ENCODE measurements at places on chromosomes 3 and 15. TPM values are rescaled to one million over a fixed set of nuclear protein-coding genes. Genes with fewer than 3 reads are reported as not detected.

VGLL4 gene
- polyA plus RNA-seq: 113 TPM

SAMD7 gene
- not detected for polyA plus RNA-seq

ATXN7 gene
- polyA plus RNA-seq: 6.7 TPM

SPINT1 gene
- 0.18 TPM for polyA plus RNA-seq

GOLGA8H gene
- 0.14 TPM for polyA plus RNA-seq

QARS1 gene
- 174 TPM for polyA plus RNA-seq

IL17RD gene
- 14.8 TPM for polyA plus RNA-seq

TMCO5A gene
- polyA plus RNA-seq: not detected

EXD1 gene
- polyA plus RNA-seq: 0.40 TPM

FOXB1 gene
- polyA plus RNA-seq: not detected

PLSCR2 gene
- polyA plus RNA-seq: not detected

GOLGA8G gene
- not detected for polyA plus RNA-seq

RGMA gene
- polyA plus RNA-seq: 16.6 TPM

SCG5 gene
- polyA plus RNA-seq: 116 TPM

PRSS50 gene
- polyA plus RNA-seq: not detected

CERS3 gene
- polyA plus RNA-seq: 0.27 TPM

DNAH12 gene
- polyA plus RNA-seq: 1.8 TPM

NOX5 gene
- polyA plus RNA-seq: not detected

GOLGA6L7 gene
- polyA plus RNA-seq: not detected

GATA2 gene
- not detected for polyA plus RNA-seq

CLDN1 gene
- 1.3 TPM for polyA plus RNA-seq

TNFAIP8L3 gene
- not detected for polyA plus RNA-seq

ANKUB1 gene
- not detected for polyA plus RNA-seq

TUSC7 gene
- polyA plus RNA-seq: not detected
